ENCODE measurements at places on chromosomes 7 and 10.

GRCh38 chr10:105545101-105545500 is 904.0 kb downstream of the SORCS3 start:
- no peak for DNase-seq

- DNase-seq, result no peak
These were observed 178.0 kb downstream of the RNF216 start for GRCh38 chr7:5603241-5604140.

DNA sequence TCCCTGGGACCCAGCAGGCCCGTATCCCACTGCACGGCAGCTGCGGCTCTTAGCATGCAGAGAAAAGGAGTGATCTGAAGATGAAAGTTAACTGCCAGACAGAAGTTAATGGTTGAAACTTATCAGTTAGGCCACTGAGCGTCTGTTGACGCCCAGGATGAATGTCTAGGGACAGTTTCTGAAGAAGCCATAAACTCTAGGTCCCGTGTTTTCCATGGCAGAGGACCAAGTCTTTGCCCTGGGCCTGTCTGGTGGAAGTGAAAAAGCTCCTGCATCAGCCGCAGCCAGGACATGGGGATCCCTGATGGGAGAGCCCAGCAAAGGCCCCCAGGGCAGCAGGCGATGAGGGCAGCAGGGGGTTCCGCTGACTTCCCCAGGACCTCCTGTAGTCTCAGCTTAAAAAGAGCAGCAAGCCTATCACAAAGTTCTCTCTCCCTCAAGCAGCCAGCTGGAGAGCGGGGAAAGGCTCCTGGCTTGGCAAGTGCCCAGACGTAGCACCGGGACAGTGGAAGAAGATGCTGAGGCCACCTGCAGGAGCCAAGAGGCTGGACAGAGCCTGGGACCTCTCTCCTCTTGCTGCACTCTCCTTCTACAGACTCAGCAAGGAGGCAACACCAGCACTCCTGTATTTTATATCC is 79.6 kb downstream of the TNS3 start:
- no peak for DNase-seq

GRCh38 chr10:127299956-127300689 is 103.7 kb upstream of the INSYN2A start:
- no peak for DNase-seq

DNA sequence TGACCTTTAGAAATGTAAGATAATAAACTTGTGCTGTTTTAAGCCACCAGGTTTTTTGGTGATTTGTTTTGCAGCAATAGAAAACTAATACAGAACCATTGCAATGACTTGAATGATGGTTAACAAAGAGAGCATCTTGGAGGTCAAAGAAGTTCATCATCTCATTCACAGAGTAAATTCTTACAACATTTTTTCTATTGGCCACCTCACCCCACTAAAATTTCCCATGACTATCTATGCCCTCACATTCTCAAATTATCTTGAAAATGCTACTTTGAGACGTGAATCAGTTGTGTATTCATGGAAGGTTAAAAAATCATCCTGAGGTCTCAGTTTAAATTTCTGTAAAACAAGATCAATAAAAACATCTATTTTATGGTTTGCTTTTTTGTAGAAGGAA is 754.2 kb downstream of the SORCS1 start:
- DNase-seq, result no peak

DNA sequence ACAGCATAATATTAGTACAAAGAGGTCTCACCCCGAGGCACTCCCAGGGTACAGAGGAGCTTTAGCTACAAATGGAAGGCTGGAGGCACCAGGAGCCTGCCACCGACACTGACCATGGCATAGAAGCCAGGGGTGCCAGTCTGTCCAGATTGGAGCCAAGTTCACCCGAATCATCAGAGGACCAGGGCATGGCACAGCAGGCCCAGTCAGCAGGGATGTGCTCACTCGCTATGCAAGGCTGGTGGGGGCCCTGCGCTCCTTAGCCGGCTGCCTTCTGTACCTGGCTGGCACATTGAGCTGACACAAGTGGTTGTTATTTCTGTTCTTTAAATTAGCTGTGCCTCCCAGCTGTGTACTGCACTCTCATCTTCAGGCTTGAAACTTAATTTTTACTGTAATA is 149.3 kb downstream of the TCERG1L start:
- DNase-seq, result peak; percentile 64

GRCh38 chr10:133157662-133158436 is 2.2 kb upstream of the KNDC1 start:
- no peak for DNase-seq

GRCh38 chr7:67595431-67596180 is 599.0 kb downstream of the TYW1 start:
- DNase-seq, result no peak

GRCh38 chr7:124764847-124765400 is 668 bp downstream of the GPR37 start:
- DNase-seq, result no peak

DNA sequence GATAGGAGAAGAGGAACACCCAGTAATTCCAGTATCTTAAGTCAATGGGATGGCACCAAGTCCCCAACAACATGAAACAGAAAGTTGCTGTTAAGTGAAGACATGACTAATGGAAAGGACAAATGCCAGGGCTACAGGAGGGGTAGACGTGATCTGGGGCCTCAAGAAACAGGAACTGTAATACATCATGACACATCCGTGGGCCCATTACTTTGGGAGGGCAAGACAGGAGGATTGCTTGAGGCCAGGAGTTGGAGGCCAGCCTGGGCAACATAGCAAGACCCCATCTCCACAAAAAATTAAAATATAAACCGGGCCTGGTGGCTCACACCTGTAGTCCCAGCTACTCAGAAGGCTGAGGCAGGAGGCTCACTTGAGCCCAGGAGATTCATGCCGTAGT is 408.6 kb upstream of the PRKCQ start:
- DNase-seq, result no peak

- DNase-seq, result no peak
These were observed 89.4 kb downstream of the SH3PXD2A start for GRCh38 chr10:103765981-103766380.

DNA sequence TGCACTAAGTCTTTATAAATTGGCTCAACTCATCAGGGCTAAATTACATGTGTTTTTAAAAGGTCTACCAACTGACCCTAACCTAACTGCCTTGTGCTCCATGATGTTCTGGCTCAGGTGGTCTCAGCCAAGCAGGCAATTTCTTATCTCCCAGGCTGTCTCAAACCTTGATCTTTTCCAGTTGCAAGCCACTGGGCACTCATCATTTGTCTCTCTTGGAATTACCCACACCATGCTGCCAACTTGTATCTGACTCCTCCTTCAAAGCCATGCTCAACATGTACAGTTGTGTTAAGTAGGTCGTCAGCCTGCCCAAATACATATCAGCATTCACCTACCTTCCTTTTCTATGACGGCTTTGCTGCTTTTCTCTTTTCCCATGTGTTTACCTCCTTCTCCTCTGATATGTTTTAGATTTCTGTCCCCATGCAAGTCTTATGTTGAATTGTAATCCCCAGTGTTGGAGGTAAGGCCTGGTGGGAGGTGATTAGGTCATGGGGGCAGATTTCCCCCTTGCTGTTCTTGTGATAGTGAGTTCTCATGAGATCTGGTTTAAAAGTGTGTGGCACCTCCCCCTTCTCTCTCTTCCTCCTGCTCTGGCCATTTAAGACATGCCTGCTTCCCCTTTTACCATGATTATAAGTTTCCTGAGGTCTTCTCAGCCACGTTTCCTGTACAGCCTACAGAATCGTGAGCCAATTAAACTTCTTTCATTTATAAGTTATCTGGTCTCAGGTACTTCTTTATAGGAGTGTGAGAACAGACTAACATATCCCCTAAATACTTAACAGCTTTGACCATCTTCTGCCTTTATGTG is 130.0 kb downstream of the ELAPOR2 start:
- no peak for DNase-seq

DNA sequence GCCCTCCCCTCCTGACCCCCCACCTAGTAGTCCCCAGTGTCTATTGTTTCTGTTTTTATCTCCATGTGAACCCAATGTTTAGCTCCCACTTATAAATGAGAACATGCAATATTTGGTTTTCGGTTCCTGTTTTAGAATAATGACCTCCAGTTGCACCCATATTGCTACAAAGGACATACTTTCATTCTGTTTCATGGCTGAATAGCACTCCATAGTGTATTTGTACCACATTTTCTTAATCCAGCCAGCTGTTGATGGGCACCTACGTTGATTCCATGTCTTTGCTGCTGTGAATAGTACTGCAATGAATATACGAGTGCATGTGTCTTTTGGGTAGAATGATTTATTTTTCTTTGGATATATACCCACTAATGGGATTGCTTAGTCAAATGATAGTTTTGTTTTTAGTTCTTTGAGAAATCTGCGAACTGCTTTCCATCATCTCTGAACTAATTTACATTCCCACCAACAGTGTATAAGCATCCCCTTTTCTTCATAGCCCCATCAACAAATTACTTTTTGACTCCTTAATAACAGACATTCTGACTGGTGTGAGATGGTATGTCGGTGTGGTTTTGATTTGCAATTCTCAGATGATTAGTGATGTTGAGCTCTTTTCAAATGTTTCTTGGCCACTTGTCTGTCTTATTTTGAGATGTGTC is 128.4 kb upstream of the PHYHIPL start:
- DNase-seq, result no peak

GRCh38 chr10:132497861-132498561 is 39.6 kb upstream of the INPP5A start:
- no peak for DNase-seq

- no peak for DNase-seq
These were observed 303.1 kb downstream of the ARHGAP12 start for GRCh38 chr10:31625566-31625965.

DNA sequence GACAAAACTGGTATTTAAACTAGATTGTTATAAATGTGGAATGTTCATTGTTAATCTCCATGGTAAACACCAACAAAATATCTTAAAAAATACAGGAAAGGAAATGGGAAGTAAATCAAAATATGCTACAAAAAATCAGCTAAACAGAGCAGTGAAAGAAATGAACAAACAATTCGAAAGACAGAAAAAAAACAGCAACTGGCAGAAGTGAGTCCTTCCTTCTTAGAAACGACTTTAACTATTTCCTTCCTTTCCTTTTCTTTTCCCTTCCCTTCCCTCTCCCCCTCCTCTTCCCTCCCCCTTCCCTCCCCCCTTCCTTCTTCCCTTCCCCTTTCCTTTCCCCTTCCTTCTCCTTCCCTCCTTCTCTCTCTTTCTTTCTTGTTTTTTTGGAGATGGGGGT is 12.8 kb downstream of the ZNF248 start:
- no peak for DNase-seq

DNA sequence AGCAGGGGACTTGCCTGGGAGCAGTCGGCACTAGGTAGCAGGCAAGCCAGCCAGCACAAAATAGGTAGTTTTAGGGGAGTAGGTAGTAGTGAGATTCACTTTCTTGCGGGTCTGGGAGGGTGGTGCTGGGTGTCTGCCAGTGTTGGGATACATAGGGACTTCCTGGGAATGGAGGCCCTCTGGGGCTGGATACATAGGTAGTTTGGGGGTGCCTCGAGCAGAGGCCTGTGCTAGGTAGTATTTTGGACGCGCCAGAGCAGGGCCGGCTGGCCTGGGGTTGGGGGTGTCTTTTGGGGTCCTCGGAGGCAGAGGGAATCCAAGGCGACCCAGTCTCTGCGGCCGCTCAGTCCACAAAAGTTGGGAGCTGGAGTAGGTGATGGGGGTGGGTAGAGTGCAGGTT is 2.0 kb upstream of the HOXA3 start:
- DNase-seq, result no peak

- no peak for DNase-seq
These were observed 37.1 kb downstream of the STARD3NL start for GRCh38 chr7:38215115-38215514.

DNA sequence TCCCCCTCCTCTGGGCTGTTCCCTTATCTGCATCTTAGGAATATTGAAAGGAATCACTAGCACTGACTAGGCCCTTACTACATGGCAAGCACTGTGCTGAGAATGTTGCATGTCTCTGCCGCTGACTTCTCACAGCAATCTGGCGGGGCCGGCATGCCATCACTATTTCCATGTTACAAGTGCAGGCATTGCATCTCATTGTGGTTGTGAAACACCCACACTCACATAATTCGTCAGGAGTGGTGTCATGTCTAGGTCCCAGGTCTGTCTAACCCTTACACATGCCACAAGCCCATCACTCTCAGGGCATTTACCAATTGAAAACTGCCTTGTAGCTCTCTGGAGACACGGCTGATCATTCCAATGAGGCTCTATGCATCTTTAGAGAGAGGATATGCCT is 8.5 kb upstream of the IL2RA start:
- DNase-seq, result no peak

DNA sequence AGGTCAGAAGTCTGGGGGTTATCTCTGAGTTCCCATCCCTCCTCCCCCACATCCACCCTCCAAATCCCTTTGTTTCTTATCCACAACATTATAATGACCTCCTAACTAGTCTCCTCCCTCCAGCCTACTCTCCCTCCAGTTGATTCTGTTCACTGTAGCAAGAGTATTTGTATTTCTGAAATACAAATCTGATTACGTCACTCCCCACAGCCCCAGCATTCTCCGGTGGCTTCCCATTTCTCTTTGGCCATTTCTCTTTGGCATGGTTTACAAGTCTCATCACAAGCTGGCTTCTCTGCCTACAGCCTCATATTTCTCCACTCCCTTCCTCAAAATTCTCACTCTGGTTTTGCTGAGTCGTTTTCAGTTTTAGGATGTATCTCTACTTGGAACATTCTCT is 24.6 kb upstream of the MRPS33 start:
- no peak for DNase-seq

DNA sequence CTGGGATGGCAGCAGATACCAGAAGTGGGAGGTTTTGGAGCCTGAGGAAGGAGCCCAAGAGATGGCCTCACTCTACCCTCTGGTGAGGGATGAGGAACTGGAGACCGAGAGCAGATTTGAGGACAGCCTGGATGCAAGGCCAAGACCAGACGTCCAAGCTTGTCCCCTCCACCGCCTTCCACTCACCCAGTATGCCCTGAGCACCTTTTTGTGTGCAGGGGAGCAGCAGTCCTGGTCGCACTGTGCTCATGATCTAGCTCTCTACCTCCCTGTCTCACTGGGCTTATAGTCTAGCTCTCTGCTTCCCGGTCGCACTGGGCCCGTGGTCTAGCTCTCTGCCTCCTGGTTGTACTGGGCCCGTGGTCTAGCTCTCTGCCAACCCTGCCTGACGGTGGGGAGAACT is 33.6 kb upstream of the CHST15 start:
- DNase-seq, result no peak

GRCh38 chr7:26735976-26736600 is 128.3 kb downstream of the SKAP2 start:
- no peak for DNase-seq

DNA sequence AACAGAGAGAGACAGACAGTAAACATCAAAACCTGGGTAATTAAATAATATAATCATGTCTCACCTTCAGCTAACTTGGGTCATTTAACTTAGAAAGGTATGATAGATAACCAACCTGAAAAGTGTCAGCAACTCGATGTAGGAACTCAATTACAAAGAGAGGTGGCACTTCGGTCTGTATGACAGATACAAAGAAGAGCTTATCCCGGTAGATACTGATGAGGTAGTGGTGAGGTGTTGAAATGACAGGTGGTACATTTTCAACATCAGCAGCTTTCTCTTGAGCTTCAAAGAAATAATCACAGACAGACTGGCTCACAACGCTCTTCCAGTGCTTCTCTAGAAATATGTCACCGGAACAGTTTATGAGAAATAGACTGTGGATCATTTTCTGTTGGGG is 12.6 kb downstream of the AP3M1 start:
- DNase-seq, result no peak

All from NCI-H1436 treated with DMSO at 0.1 percent for 48 hours (cell line).